ENCODE measurements at places on chromosomes 3 and 15.
A peak's percentile ranks its signal among the peaks of the same experiment; 100 is the strongest.

DNA sequence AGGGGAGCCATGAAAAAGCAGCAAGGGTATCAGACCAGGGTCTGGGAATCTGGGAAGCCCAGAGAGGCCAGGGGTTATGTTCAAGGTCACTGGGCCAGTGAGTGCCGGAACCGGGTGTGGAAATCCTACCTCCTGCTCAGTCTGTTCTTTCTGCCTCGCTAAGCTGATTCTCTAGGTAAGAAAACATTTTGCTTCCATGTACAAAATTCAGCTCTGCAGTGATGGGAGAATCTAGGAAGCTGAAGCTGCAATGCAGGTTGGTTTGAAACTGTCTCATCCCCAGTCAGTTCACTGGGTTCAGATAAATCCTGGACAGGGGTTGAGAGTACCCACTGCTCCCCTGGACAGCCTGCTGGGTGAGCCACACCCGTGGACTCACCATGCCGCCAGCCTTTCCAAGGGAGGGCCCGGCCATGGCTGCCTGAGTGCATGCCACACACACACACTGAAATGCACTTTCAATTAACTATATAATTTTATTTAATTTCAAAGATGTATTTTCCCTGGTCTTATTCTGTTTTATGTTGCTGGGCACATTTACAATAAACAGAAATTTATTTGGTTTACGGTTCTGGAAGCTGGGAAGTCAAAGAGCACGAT, 108.4 kb downstream of the CORO2B start:
- DNase-seq = no peak

GRCh38 chr3:27939940-27940339, 217.8 kb upstream of the EOMES start:
- no peak for DNase-seq

DNA sequence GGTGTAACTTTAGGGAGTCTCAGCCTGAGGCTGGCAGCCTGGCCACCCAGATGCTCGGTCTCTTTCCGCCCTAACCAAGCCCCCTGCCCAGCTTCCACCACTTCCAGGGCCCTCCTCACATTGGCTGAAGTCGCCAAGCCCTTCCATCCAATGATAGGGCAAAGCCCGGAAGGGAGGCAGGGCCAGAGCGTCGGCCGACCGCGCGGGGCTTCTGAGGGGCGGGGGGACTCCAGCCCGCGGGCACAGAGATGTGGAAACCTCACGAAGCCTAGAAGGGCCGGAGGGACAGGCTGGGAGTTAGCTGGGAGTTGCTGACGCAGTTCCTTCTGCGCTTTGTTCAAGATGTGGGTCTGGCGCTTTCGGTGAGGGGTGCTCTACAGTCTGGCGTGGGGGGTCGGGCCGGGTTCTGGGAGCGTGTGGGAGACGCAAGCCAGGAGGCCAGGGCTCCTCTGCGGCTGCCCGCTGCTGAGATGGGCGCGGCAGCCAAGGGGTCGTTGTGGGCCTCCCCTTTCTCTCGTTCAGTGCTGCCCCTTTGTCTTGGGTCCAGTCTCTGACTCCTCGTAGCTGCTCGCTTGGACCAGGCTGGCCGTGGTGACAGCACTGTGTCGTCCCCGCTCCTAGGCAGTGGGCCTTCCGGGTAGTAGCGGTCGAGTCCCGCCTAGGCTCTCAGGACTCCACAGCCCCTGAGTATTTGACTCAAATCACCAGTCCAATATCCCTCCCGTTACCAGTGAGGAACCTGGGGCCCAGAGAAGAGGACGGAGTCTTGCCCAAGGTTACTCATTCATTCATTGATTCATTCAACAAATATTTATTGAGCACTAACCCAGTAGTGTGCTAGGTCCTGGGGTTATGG, at the start of gene ZNF660:
ZNF660 (plus strand) TSS at position 319 of the 856 bp plus-strand sequence. CDS start 9,230 bp downstream, outside the sequence.
- DNase-seq = peak; percentile 20

DNA sequence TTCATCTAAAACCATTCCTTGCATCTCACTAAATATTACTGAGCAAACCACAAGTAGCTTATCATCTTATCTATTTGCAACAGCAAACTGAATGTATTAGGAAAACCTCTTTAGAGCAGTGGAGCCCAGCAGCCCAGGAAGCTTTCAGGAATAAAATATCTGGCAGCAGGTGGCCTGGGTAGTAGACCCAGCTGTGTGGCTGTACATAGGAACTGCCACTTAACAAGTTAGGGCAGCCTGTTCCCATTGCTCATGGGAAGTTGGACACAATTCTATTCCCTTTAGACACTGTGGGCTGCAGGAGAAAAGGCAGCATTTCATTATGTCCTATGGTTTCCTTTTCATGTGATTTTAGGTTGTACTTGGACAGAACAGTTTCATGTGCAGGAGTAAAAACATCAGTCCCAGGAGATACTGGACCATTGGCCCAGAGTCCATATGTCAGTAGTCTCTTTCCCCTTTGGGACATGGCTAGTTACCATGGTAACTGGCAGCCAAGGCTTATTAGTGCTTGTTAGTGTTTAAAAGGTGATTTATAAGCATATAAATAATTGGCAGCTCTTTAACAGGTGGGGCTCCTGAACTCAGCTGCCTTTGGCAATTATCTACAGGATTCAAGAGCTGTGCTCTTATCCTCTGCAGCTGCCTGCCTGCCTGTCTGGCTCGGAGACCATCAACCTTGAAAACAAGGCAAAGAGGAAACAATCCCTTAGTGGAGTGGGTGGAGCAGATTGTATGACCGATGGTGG, 28.9 kb upstream of the LSAMP start:
- no peak for DNase-seq

DNA sequence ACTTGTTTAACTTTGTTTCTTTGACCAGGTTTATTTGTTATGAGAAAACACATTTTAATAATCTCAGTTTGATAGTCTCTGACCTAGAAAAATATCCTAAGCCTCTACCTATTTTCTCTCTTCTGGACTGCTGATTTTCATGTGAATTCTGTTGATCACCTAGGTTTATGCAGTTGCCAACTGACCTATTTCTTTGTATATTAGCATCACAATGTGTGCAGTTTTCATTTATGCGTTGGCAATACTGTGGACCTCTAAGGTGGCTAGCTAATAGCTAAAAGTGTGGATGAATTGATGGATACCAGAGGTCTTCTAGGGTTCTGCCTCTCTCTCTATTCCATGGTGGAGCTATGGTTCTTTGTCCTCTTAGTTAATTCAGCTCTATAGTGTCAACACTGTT, 72.1 kb downstream of the LRRC49 start:
- DNase-seq = no peak
